ENCODE measurements at places on chromosomes 4 and X. TPM values are rescaled to one million over a fixed set of nuclear protein-coding genes. Genes with fewer than 3 reads are reported as not detected.

GRCh38 chr4:6478546-6479220, 6.3 kb upstream of the PPP2R2C start:
- no peak for DNase-seq

DNA sequence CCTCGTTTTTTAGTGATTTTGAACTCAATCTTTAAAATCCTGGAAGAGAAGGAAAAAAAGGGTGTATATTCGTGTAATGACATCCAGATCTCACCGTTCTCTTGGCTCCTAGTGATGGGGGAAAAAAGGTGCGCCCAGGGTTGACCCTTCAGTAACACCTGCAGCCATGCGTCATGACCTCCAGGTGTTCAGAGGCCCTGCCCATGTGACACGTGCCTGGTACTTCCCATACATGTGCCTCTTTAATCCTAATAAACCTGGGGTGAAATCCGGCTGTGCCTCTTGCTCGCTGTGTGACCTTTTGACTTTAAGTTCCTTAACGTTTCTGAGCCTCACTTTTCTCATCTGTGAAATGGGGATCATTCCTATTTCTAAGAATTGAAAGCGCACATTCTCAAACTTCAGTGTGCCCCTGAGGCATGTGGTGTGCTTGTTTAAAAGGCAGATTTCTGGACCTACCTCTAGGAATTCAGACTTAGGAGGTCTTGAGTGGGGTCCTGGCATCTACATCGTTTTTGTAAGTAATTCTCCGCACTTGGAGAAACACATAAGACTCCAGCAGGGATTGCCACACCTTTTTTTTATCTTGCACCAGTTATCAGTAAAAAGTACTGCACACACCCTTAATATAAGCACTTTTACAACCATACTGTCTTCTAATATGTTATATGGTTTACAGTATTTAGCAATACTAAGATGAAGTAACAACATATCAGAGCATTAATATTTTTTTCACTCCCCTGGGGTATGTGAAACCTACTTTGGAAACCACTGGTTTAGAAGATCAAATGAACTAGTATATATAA, 90.1 kb downstream of the RELL1 start:
- no peak for DNase-seq

Gene SYTL5
- total RNA-seq = not detected

- DNase-seq = no peak
Measured at GRCh38 chr4:57430726-57431125, 320.5 kb upstream of the IGFBP7 start.

GRCh38 chr4:10122236-10122932, 5.8 kb upstream of the WDR1 start:
- no peak for DNase-seq

Gene RHOXF2B
- total RNA-seq = not detected

- peak; percentile 27 for DNase-seq
Measured at GRCh38 chrX:69616457-69617203, 717 bp downstream of the EDA start.

Data from psoas muscle (tissue), 8 donors.